ENCODE measurements at places on chromosomes 1 and 21.

- no peak for DNase-seq
Observed at GRCh38 chr1:206087091-206087490, 30.1 kb downstream of the AVPR1B start.

GRCh38 chr1:47201179-47201578 is 11.3 kb upstream of the PDZK1IP1 start:
- no peak for DNase-seq

DNA sequence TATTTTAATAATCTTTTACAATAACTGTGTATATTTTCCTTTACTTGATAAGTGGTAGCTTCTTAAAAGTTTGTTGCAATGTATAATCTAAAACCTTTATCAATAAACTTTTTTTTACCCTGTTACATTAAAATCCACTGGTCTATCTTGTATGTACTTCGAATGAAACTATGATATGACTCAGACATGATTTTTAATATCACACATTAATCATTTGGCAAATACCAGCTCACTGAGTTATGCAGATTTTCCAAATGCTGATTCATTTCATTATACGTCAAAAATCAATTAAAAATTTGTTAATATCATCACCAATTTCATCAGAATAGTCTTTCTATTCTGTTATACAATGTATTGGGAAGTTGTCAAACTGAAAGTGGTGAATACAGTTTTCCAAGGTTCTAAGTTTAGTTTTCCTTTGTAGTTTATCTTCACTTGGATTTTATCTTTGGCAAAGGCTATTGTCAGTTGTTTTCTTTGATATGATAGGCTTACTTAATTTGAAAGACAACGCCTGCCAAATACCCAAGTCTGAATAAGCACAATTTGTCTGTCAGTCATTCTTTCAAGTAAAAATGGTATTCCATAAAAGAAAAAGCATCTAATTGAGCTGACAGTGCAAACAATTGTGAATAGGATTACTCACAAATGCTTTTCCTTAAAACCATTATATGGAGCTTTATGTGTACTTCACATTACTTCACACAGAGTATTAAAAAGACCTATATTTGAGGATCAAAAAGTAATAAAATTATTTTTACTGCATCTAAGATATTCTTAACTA is 127.0 kb downstream of the NME7 start:
- DNase-seq: no peak

GRCh38 chr1:185775501-185775900 is 41.3 kb downstream of the HMCN1 start:
- DNase-seq: no peak

DNA sequence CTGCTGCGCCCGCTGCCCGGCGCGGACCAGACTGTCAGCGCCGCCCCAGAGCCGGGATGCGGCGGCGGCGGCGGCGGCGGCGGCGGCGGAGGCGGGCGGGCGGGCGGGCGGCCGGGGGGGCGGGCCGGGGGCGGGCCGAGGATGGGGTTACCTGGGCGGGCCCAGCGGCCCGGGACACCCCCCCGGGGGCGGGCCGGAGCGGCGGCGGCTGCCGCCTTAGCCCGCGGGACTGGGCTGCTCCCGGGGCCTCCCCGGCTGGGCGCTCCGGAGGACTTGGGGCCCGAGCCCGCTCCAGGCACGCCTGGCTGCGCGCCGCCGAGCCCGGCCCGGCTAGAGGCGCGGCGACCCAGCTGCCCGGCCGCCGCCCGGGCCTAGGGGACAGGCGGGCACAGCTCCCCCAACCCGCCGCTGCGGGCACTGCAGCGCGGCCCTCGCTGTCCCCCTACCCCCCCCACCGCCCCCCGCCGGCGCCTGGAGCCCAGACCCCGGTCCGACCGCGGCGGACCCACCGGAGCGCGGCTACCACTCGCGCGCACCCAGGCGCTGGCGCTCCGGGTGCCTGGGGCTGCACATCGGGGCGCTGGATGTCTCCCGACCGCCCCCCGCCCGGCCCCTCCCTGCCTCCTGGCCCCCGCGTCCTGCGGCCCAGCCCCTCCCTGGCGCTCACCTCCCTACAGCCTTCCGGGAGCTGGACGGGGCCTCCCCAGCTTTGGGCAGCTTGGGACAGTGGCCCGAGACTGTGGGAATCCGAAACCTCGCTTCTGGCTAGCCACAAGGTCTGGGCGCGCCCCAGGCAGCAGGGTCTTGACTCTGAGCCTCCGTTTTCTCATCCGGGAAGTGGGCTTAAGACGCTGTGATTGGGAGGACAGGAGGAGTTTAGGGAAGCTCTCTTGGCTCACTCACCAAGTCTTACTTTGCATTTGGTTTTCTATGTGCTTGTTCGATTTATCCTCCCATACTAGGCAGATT is at the start of gene WNT4:
Gene WNT4, minus strand, starts transcription at position 33 of the 969 bp plus-strand sequence. CDS start 175 bp downstream, outside the sequence.
- peak; percentile 74 for DNase-seq

DNA sequence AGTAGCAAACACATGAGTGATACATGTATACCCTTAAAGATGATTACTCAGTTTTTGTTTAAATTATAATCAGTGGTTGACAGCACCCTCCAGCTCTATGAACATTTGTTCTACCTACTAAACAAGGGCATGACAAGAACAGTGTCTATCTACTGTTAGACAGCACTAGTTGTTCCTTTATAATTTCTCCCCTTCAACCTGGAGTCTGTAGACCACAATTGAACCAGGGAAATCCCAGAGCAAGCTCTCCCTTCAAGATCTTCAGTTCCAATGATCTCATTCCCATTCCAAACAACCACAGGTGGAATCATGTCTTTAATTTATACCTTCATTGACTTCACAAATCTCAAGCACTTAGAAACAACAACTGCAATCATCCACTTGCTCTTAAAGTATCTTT is 216.1 kb downstream of the HHIPL2 start:
- DNase-seq: no peak

DNA sequence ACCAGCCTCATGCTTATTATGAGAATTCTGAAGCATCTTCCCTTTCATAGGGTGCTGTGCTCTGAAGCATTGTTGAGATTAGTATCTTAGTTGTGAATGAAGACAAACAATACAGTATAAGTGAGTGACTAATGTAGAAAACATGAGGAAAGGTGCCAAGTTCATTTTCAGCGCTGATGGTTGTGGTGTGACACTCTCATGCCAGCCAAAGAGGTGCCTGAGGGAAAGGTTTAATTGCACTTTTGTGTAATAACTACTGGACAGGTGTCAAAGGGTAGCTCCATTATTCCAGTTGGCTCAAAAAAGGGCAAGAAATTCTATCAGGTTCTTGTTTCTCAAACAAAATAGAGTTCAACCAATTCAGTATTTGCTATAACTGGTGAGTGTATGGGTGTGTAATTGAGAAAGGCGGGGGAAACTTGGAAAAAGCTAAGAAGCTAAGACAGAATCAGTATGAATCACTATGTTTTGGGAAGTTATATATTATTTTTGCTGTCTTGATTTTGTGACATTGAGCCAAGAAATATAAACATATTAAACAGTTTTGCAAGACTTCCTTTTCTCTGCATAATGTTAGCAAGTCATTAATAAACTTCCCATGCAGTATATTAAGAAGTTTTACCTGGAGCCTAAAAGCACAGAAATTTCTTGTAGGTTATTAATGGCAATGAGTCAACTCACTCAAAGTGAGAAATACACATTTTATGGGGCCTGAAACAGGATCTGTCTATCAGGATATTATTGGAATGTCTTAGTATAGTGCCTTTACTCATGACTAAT is 31.8 kb downstream of the KCNK2 start:
- DNase-seq: no peak

- DNase-seq: no peak
Observed at GRCh38 chr1:36696261-36696940, 213.7 kb upstream of the CSF3R start.

GRCh38 chr1:54465351-54465811 is 59.2 kb upstream of the SSBP3 start:
- DNase-seq: no peak

- no peak for DNase-seq
Observed at GRCh38 chr21:29667651-29668050, 272.1 kb downstream of the GRIK1 start.

GRCh38 chr1:168488138-168488537 is 55.7 kb downstream of the XCL2 start:
- peak; percentile 43 for DNase-seq

DNA sequence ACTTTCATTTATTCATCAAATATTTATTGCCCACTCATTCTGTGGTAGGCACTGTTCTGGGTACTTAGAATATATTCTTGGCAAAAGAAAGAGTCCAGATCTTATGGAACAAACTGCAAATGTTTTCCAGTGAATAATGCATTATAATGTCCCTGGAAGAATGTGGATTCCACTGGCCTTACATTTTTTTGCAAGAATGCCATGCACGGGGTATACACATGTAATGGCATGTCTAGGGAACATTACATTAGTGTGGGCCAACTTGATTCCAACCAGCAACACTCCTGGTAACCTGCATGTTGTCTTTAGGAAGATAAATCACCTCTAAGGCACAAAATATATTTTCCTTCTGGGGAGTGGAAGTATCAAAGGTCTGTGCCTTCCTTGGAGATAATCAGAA is 33.0 kb upstream of the IFI44L start:
- DNase-seq: no peak

- no peak for DNase-seq
Observed at GRCh38 chr1:111483166-111483565, 9.4 kb downstream of the C1orf162 start.

DNA sequence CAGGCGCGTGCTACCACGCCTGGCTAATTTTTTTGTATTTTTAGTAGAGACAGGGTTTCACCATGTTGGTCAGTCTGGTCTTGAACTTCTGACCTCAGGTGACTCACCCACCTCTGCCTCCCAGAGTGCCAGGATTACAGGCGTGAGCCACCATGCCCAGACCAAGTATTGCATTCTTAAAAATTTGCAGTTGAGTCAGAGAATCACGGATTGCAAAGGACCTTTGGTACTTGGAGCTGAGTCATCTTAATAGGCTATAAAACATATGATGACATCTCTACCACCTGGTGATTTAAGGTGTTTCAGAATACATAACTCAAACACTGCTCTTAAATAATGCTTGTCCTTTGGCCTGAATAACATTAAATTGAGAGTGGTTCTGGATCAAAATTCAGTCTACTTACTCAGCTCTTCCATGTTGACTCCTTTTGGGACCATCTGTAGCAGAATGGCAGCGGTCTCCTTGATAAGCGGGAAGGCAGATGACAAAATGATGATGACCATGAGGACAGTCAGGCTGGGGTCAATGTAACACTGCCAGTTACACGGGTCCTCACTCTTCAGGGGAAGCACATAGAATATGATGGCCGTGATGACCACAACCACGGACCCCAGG is 10.4 kb downstream of the SLC30A10 start:
- no peak for DNase-seq

GRCh38 chr1:242139986-242140385 is 141.1 kb upstream of the MAP1LC3C start:
- no peak for DNase-seq

DNA sequence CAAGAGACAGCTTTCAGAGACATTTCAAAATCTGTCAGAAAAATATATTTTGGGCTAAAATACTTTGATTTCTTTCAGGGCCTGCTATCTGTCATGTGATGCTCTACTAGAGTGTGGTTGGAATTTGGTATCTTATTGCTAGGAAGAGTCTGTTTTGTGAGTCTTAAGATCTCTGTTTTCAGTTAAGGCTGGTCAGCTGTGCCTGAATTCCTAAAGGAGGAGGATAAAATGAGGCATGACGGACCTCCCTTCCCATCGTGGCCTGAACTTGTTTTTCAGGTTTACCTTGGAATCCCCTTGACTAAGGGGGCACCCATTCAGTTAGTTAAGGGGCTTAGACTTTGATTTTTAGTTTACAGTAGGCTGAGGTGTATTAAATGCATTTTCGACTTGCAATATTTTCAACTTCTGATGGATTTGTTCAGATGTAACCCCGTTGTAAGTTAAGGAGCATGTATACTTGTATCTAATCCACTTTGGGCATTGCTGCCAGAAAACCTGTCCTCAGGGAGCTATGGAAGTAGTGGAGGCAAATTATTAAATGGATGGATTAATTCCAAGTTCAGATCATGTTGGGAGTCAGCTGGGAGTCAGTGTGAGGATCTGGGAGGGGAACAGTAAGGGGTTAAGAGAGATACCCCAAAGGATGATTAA is 18.3 kb downstream of the CAPN2 start:
- no peak for DNase-seq

GRCh38 chr1:175220853-175221556 is 28.4 kb upstream of the KIAA0040 start:
- DNase-seq: no peak

DNA sequence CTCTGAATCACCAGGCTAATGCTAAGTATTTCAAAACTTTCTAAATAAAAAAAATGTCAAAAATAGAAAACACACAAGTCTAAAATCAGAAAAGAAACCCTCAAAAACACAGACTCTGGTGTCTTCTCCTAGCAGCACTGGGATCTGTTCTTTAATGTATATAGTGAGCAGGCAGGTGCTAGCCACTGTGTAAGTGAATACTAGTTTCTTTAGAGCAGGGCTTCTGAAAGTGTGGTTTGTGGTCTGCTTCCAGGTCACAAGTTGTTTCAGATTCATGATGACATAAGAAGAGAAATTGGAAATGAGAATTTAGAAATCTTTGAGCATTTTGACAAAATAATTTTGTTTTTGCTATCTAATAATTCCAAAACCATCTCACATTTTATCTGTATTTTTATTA is 763.1 kb downstream of the USP25 start:
- DNase-seq: no peak

GRCh38 chr1:168466714-168467131 is 77.1 kb downstream of the XCL2 start:
- DNase-seq: no peak

DNA sequence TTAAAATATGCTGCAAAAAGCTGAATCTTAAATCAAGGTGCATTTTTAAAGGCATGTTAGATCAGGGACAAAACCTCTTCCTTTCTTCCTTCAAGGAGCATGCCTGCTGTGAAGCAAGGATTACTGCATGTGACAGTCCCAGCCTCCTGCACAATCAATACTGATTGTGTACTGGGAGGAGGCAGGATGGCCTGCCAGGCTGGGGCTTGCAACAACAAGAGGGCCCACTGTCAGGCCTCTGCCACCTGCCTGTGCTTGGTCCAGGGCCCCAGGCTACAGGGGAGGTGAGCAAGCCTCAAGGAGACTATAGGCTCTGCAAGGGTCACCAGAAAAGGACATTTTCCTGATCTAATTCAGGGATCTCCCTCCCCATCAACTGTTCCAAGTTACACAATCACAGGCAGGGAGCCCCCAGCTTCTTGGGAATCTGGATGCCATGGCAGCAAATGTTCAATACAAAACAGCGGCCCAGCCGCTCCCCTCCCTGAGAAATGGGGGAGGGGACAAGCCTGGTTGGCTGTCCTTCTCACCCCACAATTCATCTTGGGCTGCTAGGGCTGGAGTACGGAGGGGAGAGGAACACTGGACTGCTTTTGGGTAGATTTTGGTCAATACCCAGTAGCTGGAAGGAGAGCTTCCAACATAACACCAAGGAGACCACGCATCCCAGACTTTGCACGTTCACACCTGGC is 76.7 kb downstream of the SSBP3 start:
- no peak for DNase-seq

DNA sequence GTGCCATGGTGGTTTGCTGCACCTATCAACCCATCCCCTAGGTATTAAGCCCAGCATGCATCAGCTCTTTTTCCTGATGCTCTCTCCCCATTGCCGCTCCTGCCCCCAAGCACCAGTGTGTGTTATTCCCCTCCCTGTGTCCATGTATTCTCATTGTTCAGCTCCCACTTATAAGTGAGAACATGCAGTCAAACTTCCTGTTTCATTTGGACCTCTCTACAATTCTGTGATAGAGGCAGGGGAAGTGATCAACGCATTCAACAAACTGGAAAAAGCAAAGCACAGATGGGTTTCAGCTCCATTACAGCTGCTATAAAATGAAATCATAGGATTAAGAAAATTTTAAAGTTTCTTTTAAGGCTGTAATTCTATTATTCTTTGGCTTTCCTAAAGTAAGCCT is 23.3 kb upstream of the CD55 start:
- DNase-seq: no peak

- no peak for DNase-seq
Observed at GRCh38 chr1:59522925-59523505, 226.1 kb downstream of the FGGY start.
